ENCODE measurements at places on chromosomes 2 and 18. TPM values are rescaled to one million over a fixed set of nuclear protein-coding genes. Genes with fewer than 3 reads are reported as not detected.

DNA sequence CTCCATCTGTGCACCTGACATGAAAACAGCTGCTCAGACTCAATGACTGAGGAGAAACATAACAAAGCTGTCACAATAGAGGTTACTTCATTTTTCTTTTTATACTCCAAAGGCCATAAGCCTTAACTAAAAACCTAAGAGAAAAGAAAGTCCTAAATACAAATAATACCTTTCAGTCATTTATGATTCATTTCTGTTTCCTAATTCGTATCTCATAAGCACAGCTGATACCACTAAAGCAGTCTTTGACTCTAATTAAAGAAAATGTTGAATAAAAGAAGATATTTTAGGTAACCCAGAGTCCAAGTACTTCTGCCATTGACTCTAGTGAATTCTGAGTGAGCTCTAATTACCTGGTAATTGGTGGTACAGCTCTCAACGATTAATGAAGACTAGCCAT lies 20.6 kb downstream of the NEMP2 start:
- no peak for DNase-seq
- peaks cover 17% of the 10 kb centered on the region for H3K36me3 ChIP-seq

DNA sequence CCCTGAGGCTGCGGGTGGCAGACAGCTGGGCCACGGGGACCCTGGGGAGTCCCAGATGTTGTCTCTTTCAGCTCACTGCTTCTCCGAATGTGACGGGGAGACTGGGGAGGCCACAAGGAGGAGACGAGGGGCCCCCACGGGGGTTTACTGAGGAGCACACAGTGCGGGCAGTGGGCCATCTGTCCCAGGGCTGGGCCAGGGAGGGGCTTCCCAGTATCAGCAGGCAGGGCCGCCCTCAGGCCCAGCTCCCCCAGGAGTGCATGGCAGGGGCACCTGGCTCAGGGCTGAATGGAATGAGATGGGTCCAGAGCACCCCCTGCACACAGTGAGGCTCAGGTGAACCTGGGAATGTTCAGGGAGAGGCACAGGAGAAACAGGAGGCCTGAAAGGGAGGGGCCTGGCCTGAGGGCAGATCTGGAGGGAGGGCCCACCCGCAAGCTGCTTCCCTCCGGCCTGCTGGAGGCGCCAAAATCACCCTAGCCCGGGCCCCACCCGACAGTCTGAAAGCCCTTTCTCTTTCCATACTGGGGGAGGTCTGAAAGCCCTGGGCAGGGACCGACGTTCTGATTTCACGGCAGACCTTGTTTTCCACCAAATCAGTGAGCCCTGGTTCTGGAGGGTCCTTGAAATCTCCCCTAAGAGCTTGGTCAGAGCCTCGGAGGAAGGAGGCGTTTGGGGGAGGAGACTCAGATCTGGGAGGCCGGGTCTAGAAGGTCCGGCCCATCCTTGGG lies 35.5 kb upstream of the PTMA start:
- H3K27me3 ChIP-seq, result no peaks in the 10 kb centered on the region
- no peaks in the 10 kb centered on the region for H3K36me3 ChIP-seq
- DNase-seq, result no peak
- no peak overlapping the region for H3K27ac ChIP-seq
- H3K4me3 ChIP-seq, result no peak overlapping the region
- peaks cover 7% of the 10 kb centered on the region for H3K4me1 ChIP-seq

Gene ALK
- not detected for polyA plus RNA-seq

- no peaks in the 10 kb centered on the region for H3K36me3 ChIP-seq
- H3K27ac ChIP-seq, result peak overlapping the region; percentile 83
- DNase-seq, result no peak
- peaks cover 10% of the 10 kb centered on the region for H3K27me3 ChIP-seq
- H3K4me3 ChIP-seq, result peak overlapping the region; percentile 33
Measured at GRCh38 chr2:100561191-100561590, 1.6 kb upstream of the PDCL3 start.

Gene ANKRD30BL
- not detected for polyA plus RNA-seq

- no peak overlapping the region for H3K27ac ChIP-seq
- H3K27me3 ChIP-seq, result no peaks in the 10 kb centered on the region
- H3K4me3 ChIP-seq, result no peak overlapping the region
- no peaks in the 10 kb centered on the region for H3K36me3 ChIP-seq
- no peak for DNase-seq
- H3K4me1 ChIP-seq, result no peaks in the 10 kb centered on the region
Measured at GRCh38 chr2:40049781-40050180, 270.7 kb upstream of the THUMPD2 start.

- no peak overlapping the region for H3K4me3 ChIP-seq
- H3K36me3 ChIP-seq, result peaks cover 3% of the 10 kb centered on the region
- H3K4me1 ChIP-seq, result no peaks in the 10 kb centered on the region
- DNase-seq, result no peak
- no peak overlapping the region for H3K27ac ChIP-seq
Measured at GRCh38 chr18:59604877-59605276, 92.3 kb downstream of the CCBE1 start.

GRCh38 chr2:203859030-203859789 lies 8.4 kb upstream of the CTLA4 start:
- peak overlapping the region; percentile 16 for H3K4me3 ChIP-seq
- H3K36me3 ChIP-seq, result no peaks in the 10 kb centered on the region
- H3K27me3 ChIP-seq, result peaks cover 1% of the 10 kb centered on the region

DNA sequence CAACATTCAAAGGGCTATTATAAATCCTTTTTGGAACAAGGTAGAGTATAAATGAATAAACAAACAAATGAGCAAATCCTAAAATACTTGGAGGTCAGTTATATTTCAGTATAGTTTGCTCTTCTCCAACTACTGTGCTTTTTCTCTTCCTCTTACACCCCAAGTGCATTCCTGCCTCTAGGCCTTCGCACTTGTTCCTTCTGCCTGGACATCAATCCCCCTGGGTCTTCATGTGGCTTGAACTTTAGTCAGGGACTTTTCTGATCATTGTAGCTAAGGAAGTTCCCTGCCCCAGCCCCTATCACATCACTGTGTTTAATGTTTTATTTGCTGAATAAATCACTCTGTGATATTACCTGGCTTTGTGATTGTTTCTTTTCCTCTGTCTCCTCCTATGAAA lies 418.2 kb upstream of the HNRNPA3 start:
- no peaks in the 10 kb centered on the region for H3K4me1 ChIP-seq
- no peak overlapping the region for H3K27ac ChIP-seq
- no peaks in the 10 kb centered on the region for H3K36me3 ChIP-seq
- H3K27me3 ChIP-seq, result peaks cover 3% of the 10 kb centered on the region
- H3K4me3 ChIP-seq, result no peak overlapping the region

Gene ERFE
- 5.7 TPM for polyA plus RNA-seq

Gene FAM210A
- 15.3 TPM for polyA plus RNA-seq

Gene RALB
- 55.1 TPM for polyA plus RNA-seq

Gene C1GALT1C1L
- not detected for polyA plus RNA-seq

Data from immature natural killer cell (primary cell).